ENCODE measurements at places on chromosomes 6 and 20.

- no peak for DNase-seq
Measured at GRCh38 chr6:7542874-7543624, 1.6 kb downstream of the DSP start.

DNA sequence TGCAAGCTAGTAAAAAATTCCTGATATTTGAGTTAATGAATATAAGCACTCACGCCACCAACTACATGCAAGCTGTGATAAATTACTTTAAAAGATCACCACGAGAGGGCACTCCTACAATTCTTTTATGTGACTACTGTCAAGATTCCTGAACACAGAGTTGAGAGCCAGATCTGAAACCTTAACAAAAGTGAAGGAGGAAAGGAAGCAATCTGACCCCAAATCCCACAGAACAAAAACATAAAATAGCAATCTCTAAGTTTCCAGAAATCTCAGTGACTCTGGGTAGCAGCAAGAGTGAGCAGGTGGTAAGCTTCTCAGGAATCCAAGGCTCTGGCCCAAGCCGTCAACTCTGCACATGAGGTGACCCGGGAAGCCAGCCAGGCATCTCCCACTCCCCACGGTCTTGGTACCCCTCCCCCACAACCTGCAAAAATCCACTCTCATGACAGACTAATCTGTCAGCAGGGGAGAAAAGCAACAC lies 55.1 kb downstream of the STAU1 start:
- no peak for DNase-seq

DNA sequence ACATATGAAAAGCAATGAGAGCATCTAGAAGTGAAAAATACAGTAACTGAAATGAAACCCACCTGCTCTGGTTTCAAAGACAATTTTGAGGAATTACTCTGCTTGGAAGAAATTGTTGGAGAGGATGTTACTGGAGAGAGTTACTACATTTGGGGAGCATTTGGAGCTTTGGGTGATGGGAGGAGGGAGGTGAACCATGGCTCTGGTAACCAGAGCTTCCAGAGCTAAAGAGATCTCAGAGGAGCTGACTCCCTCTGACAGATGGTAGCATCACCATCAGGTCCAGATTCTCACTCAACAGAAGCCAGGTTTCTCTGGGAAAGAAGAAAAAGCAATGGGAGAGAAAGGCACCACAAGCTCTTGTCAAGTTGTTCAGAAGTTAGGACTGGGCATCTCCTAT lies 42.2 kb upstream of the SMAP1 start:
- DNase-seq = no peak

- no peak for DNase-seq
Measured at GRCh38 chr6:142254513-142254912, 47.3 kb upstream of the ADGRG6 start.

- DNase-seq = no peak
Measured at GRCh38 chr20:36129160-36129543, 25.4 kb upstream of the EPB41L1 start.

DNA sequence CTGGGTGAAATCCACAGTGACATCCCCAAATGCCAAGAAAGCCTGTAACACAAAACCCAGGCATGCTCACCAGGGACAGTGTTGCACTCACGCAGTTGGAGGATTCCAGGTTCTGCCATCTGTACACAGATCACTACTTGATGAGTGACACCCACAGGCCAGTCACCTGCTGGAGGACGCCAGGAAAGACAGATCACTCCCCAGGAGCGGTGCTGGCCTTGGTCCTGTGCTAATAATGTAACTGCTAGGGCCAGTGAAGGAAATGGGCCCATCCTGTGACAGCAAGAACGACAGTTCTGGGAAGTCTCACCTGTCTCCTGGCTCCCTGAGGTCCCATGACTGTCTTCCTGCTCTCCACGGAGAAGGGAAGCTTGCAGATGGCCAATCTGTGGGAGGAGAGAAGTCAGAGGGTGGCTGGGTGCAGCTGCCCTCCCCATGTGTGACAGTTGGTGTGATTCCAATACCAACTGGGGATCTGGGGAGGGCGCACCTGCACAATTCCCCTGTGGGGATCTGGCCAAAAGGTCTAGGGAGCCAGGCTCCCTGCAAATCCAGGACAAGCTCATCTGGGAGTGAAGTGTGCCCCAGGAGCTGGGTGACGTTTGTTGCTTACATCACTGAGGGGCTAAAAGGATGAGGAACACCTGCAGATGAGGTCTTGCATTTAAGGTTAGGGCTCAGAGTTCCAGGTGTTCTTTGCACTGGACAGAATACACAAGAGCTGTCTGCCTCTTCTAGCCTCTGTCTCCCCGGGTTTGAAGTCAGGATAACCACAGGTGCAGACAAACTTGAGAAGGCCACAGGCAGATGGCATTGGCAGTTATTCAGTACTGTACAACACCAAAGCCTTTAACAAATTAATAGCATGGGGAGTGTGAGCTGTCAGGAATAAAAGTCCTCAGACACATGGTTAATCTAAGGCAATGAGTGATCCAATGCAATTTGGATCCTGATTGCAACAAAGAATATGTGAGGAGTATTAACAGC lies 10.3 kb downstream of the ZNF337 start:
- DNase-seq = no peak

GRCh38 chr20:47360297-47361056 lies 4.0 kb upstream of the ZMYND8 start:
- DNase-seq = no peak

DNA sequence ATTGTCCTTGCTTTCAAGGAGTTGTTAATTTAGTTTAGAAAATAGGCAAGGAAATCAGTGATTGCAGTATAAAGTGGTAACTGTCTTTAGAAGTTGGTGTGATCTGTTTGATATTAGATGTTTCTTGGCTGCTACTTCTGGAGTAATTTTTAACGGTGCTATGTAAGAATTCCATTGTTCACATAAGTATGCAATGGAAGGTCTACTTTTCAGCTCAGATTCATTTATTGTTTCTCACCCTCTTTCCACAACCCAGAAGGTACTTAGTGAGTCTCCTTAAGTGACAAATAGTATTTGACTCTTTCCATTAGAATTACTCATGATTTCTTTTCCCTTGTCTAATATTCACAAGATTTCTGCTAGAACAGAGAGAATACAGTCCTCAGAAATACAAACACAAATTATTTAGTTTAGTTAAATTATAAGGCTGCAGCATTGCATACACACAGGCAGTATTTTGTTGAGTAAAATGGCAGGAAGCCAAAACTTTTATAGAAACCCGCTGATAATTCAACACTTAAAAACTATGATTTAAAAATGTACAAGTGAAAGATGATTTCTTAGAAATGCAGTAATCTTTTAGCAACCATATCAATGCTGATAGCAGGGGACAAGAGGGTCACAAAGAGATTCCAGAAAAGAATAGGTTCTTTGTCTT lies 554.3 kb downstream of the CD109 start:
- no peak for DNase-seq

DNA sequence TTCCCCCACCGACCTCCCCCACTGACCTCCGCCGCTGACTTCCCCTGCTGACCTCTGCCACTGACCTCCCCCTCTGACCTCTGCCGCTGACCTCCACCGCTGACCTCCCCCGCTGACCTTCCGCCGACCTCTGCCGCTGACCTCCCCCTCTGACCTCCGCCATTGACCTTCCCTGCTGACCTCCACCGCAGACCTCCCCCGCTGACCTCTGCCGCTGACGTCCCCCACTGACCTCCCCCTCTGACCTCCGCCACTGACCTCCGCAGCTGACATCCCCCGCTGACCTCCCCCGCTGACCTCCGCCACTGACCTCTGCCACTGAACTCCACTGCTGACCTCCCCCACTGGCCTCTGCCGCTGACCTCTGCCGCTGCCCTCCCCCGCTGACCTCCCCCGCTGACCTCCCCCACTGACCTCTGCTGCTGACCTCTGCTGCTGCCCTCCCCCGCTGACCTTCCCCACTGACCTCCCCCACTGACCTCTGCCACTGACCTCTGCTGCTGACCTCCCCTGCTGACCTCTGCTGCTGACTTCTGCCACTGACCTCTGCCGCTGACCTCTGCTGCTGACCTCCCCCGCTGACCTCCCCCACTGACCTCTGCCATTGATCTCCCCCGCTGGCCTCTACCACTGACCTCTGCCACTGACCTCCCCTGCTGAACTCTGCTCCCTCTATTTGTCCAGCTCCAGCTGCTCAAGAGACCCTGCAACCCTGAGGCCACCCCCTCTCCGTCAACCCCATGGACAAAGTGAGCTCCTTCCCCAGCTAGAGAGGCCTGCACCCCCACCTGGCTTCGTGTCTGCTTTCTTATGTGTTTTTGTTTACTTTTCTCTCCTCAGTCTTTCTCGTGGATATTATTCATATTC lies 91.4 kb upstream of the AFDN start:
- no peak for DNase-seq

GRCh38 chr6:163162874-163163213 lies 251.7 kb upstream of the QKI start:
- DNase-seq = no peak

DNA sequence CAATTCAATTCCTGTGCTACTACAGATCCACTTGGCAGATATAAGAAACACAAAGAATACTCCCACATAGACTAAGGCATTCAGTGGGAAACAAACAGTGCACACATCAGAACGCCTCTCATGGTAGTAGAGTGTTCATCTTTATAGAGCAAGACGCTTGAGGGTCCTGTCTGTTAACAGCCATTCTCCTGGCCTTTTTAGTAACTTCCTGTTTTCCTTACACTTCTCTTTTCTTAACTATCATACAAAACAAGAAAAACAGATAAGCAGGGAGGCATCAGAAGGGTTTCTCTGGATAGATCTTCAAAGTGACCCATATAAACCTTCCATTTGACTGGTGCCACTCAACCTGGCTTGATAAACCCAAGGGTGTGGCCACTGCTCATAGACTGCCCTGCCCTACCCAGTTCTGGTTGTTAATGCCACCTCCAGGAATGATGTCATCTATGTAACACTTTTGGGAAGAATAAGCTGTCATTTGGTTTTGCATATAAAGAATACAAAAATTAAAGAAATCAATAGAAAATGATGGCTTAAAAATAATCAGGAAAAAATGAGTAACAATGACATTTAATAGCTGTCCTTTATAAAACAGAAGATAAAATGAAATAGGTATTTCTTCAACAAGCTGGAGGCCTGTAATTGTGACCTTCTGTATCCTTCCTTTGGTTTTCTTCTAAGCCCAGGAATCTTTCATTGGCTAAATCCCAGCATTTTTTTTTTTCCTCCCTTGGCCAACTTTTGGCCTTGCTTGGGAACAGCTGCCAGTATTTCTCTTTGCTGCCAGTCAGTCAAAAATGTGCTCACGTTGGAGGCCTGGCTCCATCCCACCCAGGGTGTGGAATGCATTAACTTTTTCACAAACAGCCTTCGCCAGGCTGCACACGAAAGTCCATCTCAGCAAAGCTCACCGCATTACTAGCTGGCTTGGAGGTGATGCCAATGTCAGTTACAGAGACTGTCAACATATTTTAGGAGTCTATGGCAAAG lies 103.5 kb downstream of the GJA10 start:
- DNase-seq = no peak

GRCh38 chr6:21371676-21372171 lies 221.8 kb upstream of the SOX4 start:
- no peak for DNase-seq

DNA sequence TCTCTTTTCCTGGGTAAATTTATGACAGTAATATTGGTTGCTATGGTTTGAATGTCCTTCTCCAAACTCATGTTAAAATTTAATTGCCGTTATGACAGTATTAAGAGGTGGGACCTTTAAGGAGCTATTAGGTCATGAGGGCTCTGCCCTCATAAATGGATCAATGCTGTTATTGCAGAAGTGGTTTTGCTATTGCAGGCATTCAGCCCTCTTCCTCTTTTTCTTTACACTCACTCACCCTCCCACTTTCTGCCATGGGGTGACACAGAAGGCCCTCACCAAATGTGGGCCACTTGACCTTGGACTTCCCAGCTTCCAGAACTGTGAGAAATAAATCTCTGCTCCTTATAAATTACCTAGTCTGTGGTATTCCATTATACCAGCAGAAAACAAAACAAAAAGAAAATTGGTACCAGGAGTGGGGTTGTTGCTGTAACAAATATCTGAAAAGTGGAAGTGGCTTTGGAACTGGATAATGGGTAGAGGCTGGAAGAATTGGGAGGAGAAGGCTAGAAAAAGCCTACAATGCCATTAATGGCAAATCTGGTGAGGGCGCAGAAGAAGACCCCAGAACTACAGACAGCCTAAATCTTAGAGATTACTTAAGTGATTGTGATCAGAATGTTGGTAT lies 24.8 kb upstream of the IGF2R start:
- DNase-seq = no peak

DNA sequence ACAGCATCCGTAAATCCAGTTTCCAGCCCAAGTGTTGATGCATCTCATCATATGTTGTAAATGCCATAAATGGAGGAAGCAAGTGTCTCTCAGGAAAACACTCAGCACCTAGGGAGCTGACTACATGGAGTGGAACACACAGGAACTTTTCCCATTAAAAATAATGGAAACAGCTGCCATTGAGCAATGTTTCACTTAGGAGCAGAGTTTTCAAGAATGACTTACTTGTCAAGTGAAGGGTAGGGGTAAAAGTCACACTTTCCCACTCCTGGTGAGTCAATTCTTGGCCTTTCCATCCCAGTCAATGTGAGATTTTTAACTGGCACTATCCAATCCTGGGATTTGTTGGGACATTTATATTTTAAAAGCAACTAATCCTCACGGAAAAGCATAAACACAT lies 119.4 kb upstream of the ASF1A start:
- no peak for DNase-seq

DNA sequence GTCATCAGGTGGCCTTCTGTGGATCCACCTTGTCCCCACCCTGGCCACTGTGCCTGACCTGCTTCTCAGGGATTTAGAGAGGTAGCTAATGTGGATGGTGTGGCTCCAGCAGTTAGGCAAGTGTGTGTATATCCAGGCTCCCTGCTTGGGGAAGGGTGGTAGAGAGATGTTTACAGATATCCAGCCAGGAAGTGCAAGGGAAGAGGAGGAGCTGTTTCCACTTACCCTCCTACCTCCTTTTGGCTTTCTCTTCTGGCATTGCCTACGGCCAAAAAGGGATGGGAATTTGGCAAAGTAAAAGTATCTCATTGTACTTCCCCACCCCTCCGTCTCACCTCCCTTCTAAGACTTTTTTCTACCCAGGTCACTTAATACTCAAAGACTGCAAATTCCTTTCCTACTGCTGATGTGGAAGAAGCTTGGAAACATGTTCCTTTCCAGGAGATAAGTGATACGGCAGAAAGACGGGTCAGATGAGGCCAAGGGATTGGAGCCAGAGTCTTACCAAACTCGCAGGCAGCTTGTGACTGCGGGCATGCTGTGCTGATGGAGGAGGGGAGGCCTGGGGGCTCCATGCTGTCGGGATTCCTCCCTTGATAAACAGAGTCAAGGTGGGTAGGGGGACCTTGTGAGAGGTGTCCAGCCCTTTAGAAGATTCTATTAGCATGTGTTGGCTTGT lies 253.4 kb downstream of the PRL start:
- DNase-seq = no peak

DNA sequence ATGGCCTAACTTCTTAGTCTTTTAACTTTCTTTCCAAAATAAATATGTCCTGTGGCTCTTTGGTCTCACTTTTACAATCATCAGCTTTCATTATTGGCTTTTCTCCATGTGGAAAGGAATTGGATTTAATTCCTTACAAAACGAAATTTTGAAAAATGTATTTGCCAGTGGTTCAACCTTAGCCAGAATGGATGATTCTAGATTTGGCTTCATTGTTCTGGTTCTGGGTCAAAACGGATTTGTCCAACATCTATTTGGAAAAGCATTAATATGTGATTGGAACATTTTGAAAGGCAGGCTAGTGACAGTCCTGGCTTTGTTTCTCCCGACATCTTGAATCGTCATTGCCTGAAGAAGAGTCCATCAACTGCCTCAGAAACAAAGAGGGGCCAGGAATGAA lies 59.2 kb downstream of the TENT5A start:
- DNase-seq = no peak

GRCh38 chr6:119352001-119352400 lies 2.4 kb upstream of the MAN1A1 start:
- DNase-seq = no peak
